ENCODE measurements at places on chromosomes 3 and 15.

GRCh38 chr3:179681492-179682263 lies 28.8 kb downstream of the USP13 start:
- DNase-seq, result no peak

- DNase-seq, result no peak
These were observed 93.0 kb downstream of the NFKBIZ start for GRCh38 chr3:101942356-101942755.

- no peak for DNase-seq
These were observed 14.2 kb downstream of the BAHD1 start for GRCh38 chr15:40454904-40455391.

DNA sequence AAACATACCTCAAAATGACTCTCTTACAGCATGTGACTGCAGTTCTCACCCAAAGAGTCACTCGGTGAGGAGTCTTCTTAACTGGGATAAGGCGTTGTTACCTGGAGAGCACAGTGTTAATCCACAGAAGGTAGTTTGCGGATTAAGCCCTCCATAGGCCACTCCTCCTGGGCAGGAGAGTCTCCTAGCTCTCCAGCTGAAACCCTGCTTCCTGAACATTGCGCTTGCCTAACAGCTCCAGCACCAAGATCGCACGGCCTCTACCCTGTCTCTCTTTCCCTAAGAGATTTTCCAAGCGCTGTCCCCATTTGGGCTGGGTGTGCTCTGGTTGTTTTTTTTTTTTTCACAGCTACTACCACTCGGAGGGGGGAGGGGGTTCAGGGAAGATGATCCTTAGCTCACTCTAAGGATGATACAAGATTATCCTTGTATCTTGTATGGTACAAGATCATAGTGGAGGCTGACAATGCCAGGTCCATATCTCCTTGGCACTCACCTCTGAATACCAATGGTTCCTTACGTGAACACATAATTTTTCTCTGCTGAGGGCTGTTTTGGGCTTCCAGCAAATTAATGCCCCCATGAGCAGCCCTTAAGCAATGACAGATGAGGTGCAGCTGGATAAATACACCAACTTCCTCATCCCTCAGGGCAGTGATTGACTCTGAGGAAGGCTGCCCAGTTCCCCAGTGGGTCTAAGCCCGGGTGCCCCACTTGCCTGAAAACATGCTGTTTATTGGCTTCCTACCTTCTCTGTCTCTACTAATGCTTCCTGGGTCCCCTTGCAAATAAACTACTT lies 185.2 kb upstream of the TSC22D2 start:
- DNase-seq, result no peak

GRCh38 chr15:39582977-39583595 lies 2.2 kb downstream of the THBS1 start:
- DNase-seq, result no peak

DNA sequence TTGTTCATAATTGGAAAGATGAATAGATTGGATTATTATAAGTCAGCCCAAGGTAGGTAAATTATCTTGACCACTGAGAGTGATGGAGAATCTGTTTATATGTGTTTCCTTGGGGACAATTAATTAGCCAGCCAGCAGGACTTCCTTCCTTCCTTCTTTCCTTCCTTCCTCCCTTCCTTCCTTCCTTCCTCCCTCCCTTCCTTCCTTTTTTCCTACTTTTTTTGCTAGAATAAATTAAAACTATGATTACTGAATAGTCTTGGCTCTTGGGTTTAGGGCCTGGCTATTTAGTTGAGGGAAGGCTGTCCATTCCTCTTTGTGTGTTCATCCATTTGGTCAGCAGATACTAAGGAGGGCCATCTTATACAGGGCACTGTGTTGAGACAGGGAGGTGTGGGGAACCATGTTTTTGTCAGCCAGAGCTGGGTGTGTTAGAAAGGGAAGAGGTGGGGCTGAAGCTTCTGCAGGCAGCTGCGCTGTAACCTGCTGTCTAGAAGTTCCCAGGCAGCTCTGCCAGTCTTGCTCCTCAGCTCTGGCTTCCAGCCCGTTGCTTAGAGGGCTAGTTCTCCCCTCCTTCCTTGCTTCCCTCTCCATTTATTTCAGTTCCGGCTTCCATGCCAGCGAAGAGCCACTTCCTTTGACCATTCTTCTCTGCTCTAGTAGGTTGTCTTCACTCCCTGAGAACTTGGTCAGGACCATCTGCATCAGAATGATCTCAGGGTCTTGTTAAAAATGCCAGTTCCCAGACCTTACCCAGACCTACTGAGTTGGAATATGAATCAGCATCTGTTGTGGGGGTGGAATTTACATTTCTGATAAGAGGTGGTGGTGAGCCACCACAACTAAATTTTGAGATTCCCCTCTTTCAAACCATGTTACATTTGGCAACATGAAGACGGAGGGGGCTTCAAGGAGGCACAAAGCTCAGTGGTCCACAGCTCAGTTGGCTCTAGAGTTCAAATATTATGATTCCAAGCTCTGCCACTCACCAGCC lies 113.9 kb downstream of the DGKG start:
- DNase-seq, result no peak

GRCh38 chr3:70771426-70772147 lies 459.1 kb upstream of the MDFIC2 start:
- DNase-seq, result no peak

DNA sequence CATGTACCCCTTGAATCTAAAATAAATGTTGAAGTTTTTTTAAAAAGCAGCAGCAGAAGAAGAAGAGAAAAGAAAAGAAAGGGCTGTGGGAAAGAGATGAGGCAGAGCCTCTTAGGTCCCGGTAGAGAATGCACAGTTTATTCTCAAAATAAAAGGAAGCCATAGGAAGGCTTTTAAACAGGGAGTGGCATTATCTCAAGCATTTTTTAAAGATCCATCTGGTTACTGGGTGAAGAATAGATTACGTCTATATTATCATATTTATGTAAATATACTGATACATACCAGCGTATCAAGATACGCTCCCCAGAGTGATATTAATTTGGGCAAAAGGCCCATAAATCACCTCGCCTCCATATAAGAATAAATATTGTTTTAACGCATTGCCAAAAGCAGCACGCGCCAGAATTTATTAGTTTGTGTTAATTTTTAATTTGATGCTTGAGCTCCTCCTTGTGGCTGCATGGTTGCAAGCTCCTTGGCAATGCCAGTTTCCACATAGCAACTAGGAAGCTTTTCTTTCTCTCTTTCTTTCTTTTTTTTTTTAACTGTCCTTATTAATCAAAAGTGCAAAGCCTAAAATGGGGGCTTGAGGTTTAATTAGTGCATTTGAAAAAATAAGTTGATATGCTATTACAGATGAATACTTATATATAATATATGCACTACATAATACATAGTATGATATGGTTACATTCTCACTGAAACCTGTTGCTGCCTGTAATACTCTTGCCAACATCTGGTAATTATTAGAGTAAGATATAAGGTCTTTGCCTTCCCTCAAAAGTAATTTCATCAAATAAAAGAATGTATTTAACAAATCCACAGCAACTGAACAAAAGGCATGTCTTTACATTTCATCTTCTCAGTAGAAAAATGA lies 242.8 kb upstream of the UBE2E2 start:
- no peak for DNase-seq

GRCh38 chr3:156716105-156716862 lies 41.9 kb downstream of the TIPARP start:
- no peak for DNase-seq

- DNase-seq, result no peak
These were observed 50.4 kb downstream of the TFDP2 start for GRCh38 chr3:142098964-142099363.

DNA sequence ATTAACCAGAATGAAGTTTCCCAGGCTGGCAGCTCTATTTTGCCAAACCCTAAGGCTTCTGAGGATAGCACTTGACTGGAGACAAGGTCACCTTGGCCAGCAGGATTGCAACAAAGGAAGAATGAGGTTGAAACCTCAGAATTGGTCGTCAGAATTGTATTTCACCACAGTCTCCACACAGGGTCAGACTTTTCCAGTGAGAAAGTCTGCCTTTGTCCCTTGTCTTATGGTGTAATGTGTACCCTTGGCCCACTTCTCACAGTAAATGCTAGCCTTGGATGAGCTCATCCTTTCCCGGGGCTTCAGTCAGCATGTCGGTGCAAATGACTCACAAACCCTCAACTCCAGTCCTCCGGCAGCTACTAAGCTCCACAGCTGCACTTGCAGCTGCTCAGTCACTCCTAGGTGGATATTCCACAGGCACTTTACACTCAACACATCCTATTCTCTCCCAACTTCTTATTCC lies 19.7 kb downstream of the SSR3 start:
- no peak for DNase-seq

- no peak for DNase-seq
These were observed 32.9 kb downstream of the AMOTL2 start for GRCh38 chr3:134341389-134341788.

GRCh38 chr3:107794664-107795443 lies 272.1 kb downstream of the BBX start:
- no peak for DNase-seq

DNA sequence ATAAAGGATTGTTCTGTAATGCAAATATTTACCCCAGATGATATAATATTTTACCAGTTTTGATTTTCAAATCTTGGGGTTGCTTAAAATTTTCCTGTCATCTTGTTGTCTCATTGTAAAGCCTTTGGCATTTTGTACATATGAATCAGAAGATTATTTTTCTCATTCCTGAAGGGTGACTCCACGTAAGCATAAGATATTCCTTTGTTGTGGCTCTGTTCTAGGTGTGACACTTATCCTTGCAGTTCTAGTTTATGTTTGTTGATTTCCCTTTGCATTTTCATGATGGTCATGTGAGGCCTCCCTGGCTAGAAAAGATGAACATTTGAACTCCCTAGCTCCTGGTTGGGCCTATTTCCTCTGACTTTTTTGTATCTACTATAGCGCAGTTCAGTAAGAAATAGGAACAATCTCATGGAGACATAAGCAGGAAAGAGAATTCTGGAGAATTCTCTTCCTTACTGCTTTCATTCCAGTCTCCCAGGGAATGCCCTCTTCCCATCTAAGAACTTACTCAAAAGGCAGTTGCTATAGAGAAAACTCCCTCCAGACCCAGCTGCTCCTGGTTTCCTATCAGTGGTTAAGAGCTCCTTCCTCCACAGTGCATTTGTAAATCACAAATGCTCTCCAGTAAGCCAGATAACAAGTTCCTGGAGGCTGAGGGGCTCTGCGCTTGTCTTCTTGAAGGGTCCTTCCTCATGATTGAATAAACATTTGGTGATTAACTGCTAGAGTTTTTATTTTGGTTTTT lies 124.7 kb downstream of the WNT5A start:
- DNase-seq, result no peak

- no peak for DNase-seq
These were observed 563.4 kb downstream of the ROBO1 start for GRCh38 chr3:79204351-79204750.

DNA sequence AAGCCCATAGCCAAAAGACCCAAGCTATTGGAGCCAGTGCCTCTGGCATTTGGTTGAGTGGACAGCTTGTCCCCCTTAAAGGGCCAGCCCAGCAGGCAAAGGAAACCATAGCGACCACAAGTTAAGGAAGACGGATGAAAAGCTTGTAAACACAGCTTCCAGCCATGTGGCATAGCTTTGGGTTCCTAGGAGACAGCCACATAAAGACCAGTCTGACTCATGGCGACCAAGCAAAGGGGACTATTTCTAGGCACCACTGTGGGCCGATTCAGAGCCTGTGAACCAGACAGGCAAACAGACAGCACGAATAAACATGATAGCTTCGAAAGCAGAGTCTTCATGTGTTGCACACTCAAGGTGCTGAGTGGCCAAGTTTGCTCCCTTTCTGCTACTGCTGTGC lies 30.5 kb upstream of the SRGAP3 start:
- DNase-seq, result no peak

- DNase-seq, result no peak
These were observed 121.1 kb downstream of the ADAM10 start for GRCh38 chr15:58628206-58628947.

DNA sequence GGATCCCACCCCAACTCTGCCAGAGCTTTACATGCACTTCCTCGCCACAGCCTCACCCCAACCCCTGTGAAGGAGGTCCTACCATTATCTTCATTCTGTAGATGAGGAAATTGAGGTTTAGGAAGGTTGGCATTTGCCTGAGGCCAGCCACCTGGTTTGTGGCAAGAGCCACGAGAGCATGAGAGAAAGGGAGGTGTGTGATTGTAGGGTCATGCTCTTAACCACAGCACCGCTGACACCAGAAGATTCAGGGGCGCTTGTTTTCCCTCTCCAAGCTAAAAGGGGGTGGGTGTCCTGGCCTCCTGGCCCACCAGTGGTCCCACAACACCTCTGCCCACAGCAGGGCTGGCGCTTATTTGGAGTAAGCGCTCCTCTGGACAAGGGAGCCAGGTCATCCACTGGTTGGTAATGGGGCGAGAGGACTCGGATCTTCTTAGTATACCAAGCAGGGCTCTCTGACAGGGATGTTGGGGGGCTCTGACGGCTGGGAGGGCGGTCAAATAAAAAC lies 691 bp downstream of the RHCG start:
- no peak for DNase-seq

DNA sequence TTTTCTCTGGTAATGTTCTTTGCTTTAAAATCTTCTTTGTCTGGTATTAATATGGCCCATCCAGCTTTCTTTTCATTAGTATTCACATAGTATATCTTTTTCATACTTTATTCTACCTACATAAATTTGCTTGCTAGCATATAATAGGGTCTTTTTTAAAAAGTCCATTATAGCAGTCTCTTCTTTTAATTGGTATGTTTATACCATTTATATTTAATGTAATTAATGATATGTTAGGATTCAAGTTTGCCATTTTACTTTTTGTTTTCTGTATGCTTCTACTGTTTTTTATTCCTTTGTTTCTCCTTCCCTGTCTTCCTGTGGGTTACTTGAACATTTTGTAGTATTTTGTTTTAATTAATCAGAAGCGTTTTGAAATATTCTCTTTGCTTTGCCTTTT lies 89.0 kb downstream of the CHCHD6 start:
- no peak for DNase-seq

- no peak for DNase-seq
These were observed 198.4 kb downstream of the KCNH8 start for GRCh38 chr3:19346759-19347158.

GRCh38 chr3:121975702-121976302 lies 46.2 kb downstream of the ILDR1 start:
- no peak for DNase-seq

GRCh38 chr15:80020731-80021130 lies 38.7 kb upstream of the ZFAND6 start:
- DNase-seq, result no peak

DNA sequence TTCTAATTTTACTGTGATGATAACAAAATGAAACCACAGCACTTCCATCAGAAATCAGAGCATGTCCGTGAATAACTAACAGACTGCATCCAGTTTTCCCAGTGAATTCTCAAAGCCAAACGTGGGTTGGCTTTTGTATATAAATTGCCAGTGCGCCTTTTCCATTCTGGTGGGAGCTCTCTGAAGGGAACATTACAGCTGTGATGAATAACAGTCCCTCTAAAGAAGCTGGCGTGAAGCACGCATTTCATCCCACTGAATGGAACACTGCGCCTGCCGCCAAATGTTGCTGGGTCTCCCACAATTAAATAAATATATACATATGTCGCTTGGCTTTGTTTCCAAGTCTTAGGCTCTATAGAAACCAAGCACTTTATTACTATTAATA lies 113.0 kb upstream of the PFN2 start:
- DNase-seq, result no peak

DNA sequence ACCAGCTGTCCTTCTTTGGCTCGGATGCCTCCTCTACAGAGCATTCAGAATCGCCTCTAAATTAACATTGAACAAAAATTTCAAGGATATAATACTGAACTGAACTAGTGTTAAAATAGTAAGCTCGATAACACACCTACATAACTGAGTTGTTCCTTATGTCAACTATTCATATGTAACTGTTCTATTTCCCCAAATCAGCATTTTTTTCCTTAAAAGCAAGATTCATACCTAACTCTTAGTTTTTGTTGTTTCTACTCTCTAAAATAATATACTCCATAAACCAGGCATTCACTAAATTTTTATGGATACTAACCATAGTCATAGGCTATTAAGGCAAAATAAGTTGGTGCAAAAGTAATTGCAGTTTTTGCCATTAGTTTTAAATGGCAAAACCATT lies 32.7 kb upstream of the OSTN start:
- no peak for DNase-seq
